ENCODE measurements at places on chromosomes 2 and 18.

- no peak for DNase-seq
Measured at GRCh38 chr2:241061275-241061674, 40.8 kb downstream of the MTERF4 start.

- no peak for DNase-seq
Measured at GRCh38 chr2:145741636-145742035, 1221.7 kb upstream of the ZEB2 start.

- peak; percentile 41 for DNase-seq
Measured at GRCh38 chr2:6917761-6918421, 679 bp downstream of the RNF144A start.

- no peak for DNase-seq
Measured at GRCh38 chr2:239215136-239215925, 185.5 kb downstream of the HDAC4 start.

DNA sequence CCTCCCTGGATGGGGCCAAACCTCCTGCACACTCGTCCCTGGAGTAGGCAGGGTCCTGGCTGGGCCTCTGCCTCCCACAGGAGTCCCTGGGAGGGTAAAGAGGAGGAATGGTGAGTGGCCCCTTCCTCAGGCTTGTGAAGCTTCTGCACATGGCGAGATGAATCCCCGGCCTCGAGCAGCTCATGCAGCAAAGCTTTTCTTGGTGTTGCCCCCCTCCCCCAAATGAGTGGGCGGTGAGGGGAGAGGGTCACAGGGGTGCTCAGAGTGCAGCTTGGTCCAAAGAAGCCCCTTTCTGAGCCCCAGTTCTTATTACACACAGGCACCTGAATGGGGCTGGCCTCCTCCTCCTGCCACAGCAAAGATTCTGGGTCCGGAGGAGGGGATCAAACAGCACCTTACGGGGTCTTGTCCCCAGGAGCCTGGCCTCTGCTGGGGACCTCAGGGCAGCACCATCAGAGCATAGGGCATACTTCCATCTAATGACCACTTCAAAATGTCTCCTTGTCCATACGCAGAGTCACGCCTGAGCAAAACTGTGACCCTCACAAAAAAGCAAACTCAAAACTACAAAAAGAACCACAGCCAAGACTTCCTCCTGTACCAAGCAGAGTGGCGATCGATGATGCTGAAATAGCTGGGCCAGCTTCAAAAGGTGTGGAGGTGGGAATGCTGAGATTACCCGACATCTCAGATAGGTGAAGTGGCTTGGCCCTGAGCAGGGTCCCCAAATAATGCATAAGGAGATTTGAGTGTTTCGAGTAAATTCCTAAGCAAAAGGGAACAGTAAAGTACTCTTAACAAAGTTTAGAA is 148.4 kb upstream of the TWIST2 start:
- no peak for DNase-seq

GRCh38 chr2:202671317-202672035 is 36.7 kb downstream of the FAM117B start:
- DNase-seq = peak; percentile 43

DNA sequence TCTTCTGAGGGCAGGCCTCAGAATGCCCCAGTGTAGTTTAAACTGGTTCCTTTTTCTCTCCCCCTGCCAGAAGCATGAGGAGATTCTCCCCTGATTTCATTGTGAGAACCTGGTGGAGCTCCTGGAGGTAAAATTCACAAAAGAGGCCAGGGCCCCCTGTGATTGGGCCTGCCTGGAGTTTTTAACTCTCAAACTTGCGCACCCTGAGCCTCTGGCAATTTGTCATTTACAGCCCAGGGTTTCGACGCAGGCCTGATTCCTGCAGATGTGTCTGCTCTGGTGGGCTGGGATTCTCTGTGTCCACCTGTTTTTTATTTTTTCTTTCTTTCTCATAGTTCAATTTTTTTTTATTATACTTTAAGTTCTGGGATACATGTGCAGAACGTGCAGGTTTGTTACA is 157.9 kb downstream of the ASB1 start:
- DNase-seq = no peak

GRCh38 chr2:30493440-30493839 is 46.4 kb downstream of the LCLAT1 start:
- DNase-seq = no peak

DNA sequence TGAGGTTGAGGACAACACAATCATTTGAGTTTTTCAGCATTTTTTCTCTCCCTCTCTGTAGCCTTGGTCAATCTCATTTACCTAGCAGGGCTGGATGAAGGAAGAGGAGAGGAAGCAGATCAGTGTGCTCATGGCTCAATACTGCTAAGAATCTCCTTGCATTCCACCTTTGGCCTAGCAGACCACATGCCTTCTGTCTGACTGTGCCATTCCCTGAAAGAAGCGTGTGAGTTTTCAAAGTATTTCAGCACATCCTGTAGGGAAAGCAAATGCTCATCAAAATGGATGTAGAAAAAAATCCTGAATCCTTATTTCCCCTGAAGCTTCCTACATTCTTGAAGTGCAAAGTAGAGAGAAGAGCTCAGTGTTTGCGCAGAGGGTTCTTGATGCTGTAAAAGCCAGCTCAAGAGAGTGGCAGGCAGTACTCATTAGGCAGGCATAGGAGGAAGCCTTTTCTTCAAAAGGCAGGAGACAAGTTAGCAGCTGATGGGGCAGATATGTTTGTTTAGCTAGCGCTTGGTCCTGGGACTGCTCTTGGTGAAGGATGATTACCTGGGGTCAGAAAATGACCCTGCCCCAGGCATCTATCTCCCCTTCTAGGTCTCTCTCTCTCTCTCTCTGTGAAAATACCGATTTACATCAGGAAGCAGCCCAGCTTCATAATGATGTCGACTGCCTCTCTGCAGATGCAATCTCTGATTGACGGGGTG is 14.4 kb upstream of the PIK3C3 start:
- no peak for DNase-seq

DNA sequence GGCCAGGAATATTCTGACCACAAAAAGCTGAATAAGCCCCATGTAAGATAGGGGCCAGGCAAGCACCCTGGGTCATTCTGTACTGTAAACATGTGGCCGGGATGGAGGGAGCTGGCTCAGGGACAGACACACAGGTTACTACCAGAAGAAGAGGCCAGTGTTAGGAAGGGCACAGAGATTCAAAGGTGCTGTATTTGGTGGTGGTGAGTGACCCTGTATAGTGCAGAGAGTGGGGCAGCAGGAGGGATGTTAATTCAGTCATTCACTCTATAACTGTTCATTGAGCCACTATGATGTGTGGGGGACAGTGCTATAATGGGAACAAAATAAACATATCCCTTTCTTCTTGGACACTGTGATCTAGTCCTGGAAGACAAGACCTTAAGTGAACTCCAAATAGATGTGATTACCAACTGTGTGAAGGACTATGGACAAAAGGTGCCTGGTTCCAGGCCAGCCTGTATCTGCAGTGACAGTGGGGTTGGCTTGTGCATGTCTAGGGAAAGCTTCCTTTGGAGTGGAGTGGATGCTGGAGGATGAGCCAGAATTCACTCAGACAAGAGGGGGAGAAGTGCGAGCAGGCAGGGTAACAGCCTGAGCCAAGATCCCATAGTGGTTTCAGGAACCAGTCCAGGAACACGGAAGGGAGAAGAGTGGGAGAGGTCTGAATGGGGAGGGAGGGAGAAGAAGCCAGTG is 8.3 kb downstream of the MOCOS start:
- DNase-seq = no peak

DNA sequence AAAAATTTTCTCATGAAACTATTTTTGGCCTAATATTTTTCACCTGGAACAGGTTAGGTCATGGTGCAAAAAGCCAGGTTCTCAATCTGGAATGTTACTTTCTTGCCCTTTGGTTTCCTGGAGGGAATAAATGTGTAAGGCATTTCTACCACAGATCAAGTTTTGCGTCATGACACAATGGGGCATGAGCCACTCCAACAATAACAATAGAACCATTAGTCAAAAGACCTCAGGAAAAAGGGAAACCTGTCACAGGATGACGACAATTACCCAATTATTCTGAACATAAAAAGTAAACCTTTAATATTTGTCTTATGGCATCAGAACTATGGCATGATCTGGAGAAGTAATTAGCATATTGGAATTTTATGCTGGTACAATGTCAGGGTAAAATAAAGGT is 88.2 kb upstream of the HNRNPA3 start:
- no peak for DNase-seq

GRCh38 chr2:164935118-164936101 is 19.9 kb downstream of the SLC38A11 start:
- no peak for DNase-seq

GRCh38 chr2:131517106-131517831 is 10.4 kb upstream of the CCDC74A start:
- DNase-seq = no peak

GRCh38 chr2:180728928-180729559 is 251.4 kb upstream of the UBE2E3 start:
- no peak for DNase-seq

- DNase-seq = no peak
Measured at GRCh38 chr2:64601034-64601754, 52.5 kb downstream of the SERTAD2 start.

GRCh38 chr2:53148221-53148620 is 619.4 kb upstream of the CHAC2 start:
- DNase-seq = no peak

DNA sequence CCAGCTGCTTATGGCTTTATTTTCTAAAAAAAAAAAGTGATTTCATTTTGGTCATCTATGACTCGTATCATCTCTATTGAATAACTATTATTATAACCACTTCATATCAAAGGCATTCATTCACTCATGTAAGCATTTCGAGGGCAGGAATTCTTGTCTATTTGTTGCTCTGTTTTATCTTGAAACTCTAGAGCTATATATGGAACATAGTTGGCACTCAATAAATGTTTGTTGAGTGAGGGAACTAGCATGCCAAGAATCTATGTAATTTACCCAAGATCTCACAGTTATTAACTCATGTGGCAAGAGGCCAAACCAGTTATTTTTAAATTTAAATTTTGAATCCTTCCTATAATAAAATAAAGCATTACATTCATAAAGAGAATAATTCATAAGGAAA is 470.1 kb downstream of the TMX3 start:
- DNase-seq = no peak

- DNase-seq = no peak
Measured at GRCh38 chr2:74221604-74222299, 23.3 kb downstream of the MTHFD2 start.

GRCh38 chr2:176084611-176085119 is 903 bp upstream of the EVX2 start:
- peak; percentile 26 for DNase-seq

DNA sequence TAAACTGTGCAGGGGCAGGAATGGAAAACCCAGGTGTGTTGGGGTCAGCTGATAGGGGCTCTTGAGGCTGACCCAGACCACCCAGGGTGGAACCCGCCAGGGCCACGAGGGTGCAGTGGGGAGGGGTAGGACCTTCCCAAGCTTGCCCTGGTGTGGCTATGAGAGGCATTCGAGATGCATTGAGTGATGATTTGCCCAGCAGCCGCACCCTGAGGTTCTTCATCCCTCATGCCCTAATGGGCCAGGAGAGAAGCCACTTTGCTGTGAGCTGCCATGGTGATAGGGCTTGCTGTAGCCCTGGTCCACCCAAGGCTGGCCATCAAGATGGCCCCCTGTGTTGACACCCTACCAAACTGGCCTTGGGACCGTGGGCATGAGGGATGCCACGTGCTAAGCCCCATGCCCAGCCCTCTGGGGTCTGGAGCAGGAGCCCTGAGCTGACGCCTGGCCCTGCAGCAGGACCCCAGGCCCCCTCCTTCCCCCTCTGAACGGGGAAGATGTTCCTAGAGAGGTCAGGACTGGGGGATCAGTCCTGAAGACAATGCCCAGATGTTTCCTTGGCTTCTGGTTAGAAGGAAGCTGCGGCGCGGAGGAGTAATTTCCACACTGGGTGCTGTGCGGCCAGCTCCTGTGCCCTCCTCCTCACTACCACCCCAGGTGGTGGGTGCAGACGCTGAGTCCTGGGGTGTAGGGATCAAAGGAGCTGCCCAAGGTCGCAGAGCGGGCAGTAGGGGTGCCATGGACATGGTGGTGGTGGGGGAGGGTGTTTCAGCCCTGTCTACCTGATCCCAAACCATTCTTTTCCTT is 122.5 kb upstream of the HDAC4 start:
- no peak for DNase-seq

DNA sequence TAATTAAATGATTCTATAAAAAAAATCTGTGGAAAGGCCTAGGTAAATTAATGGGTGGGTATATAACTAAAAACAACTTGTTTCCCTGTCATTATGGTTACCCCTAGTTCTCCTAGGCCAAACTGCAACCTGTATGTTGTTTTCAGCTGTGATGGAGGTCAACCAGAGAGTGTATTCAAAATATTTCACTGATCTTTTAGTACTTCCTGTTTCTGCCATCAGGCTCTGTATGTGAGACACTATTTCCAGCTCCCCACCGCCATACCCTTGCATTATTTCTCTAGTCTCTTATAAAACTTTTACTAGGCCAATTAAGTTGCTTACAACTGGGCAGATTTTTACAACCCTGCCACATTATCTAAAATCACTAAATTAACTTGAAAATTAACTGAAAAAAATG is 21.0 kb upstream of the CDKL4 start:
- no peak for DNase-seq

- DNase-seq = no peak
Measured at GRCh38 chr2:200624026-200624425, 38.2 kb downstream of the AOX1 start.

DNA sequence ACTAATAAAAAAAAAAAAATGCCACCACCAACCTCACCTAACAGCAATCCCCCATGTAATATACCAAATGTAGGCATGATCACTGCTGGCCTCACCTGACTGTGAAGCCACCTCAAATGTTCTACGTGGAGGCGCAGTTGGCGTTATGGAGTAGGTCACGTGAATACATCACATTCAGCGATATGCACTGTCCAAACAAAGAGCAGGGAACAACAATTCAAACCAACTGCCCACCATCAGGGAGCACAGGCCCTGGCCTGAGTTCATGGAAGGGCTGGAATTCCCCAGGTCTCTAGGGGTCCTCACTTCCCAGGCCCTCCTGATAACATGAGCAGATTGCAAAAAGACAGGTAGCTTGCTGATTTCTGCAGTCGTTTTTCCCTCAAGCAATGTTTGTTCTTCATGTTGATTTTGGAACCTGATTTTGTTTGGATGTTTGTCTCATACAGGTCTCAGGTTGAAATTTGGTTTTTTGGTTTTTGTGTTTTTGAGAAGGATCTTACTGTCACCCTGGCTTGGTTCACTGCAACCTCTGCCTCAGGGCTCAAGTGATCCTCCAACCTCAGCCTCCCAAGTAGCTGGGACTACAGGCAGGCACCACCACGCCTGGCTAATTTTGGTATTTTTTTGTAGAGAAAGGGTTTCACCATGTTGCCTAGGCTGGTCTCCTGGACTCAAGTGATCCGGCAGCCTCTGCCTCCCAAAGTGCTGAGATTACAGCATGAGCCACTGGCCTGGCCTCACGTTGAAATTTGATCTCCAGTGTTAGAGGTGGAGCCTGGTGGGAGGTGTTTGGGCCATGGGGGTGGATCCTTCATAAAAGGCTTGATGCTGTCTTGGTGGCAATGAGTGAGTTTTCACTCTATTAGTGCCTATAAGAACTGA is 15.5 kb downstream of the TBC1D8 start:
- no peak for DNase-seq

GRCh38 chr2:234331566-234331965 is 165.3 kb downstream of the ARL4C start:
- no peak for DNase-seq

Data from right hindlimb (tissue), 1 donor.